Stimulated activated CD4-positive, alpha-beta T cell treated with anti-CD3 and anti-CD28 coated beads, TNF-alpha, amount 100 ng/mL, for 1 hour (primary cell): ENCODE measurements at places on chromosomes 12 and 14.

- no peak for DNase-seq
These were observed 275.2 kb upstream of the GARIN6 start for GRCh38 chr12:99372257-99372920.

DNA sequence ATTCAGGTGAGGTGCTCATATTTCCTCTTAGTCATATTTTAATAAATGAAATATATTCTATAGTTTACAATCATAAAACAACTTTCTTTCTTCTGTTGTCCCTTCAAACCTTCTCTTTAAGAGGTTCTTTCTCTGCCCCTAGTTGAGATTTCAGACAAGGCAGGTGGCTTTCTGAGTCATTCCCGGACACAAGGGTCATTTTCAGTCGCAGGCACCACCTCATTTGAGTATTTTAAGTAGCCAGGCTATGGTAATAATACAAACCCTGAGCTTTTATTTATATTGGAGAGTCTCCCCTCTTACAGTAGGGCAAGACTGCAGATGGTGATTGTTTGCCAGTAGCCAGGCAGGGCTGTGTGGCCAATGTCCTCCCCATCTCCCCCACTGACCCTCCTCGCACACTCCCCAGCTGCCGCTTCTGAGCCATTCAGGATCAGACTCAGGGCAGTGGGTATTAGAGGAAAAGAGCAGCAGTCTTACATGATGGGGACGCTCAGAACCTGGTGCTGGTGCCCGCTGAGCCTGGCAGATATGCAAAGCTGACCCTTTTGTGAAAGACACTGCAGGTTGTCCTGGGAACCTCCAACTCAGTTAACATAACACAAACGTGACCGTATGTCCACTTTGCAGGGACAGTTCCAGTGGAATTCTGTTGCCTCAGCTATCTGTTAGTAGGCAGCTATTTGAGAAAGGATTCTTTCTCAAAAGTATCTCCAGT lies 101.1 kb upstream of the BCL2L14 start:
- no peak for DNase-seq

DNA sequence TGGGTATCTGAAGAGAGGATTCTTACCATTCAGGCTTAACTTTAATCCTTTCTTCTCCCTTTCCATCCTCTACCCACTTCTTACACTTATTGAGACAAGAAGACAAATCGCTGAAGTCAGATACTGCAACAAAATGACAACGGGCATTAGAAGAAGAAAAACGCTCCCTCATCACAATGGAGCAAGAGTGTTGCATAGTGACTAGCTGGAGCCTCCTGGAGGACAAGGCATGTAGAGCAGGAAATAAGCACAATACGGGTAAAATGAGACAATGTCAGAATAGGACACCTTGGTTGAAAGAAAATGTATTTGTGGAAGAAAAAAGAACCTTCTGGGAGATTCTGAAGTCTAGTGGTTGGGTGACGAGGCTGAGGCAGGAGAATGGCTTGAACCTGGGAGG lies 501.0 kb downstream of the RERGL start:
- DNase-seq: no peak

- no peak for DNase-seq
These were observed 14.1 kb upstream of the AMN1 start for GRCh38 chr12:31742891-31743290.

- no peak for DNase-seq
These were observed 142.1 kb downstream of the CALM1 start for GRCh38 chr14:90538716-90539495.

GRCh38 chr12:114592946-114593345 lies 91.0 kb downstream of the TBX3 start:
- no peak for DNase-seq

- no peak for DNase-seq
These were observed 197.5 kb downstream of the TSPAN9 start for GRCh38 chr12:3274664-3275063.

DNA sequence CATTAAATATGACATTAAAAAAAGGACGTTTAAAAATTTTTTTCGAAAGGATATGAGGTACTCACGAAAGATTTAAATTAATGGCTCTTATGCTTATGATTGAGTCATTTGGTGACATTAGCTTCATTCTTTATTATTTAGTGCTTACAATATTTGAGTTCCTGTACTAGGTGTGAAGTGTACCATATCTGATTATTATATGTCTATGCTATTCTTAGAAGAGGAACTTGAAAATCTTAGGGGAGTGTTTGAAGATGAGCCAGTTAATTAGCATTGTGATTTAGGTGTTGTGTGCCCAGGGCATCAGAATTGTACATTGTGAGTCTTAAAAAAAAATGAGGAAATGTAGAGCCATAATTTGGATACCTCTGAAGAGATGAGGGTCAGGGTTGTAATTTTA lies 118.6 kb downstream of the FUT8 start:
- DNase-seq: no peak

GRCh38 chr12:113097716-113098440 lies 37.7 kb downstream of the RASAL1 start:
- DNase-seq: no peak

GRCh38 chr12:88202500-88202899 lies 60.4 kb downstream of the TMTC3 start:
- no peak for DNase-seq

DNA sequence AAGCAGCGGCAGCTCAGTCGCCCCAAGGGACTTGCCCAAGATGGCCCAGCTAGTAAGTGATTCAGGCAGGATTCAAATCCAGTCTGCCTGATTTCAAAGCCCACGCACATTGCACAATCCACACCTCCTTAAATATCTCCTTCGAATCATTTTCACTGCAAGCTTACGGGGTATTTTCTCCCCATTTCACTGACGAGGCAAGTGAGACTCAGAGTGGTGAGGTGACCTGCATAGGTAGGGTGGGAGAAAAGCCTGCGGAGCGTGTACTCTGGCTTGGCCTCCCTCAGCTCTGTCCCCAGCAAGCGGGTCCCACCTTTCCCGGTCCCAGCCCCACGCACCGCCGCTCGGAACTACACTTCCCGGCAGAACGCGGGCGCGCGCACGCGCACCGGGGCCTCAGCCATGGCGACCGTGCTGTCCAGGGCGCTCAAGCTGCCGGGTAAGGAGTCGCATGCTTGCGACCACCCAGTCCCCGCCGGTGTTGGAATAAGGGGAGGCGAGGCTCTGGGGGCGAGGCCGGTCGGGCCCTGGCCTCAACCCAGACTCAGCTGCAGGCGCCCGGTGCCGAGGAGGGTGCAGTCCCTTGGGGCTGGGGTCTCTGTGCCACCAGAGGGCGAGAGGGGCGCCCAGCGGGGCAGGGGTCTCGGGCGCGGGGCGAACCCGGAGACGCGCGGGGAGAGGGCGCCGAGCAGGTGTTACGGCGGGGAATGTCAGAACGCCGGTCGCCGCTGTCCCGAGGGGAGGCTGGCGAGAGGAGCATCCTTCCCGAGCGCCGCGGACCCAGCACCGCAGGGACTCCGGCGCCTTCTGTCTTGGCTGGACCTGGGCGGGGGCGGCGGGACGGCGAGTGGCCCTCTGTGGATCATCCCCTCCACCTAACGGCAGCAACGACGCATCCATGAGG lies at the start of gene FAM234B:
Gene FAM234B, plus strand, starts transcription at position 380 of the 904 bp plus-strand sequence. Its CDS starts 23 bp downstream, at position 403.
- peak; percentile 66 for DNase-seq

- DNase-seq: no peak
These were observed 19.2 kb upstream of the LGALS3 start for GRCh38 chr14:55109836-55110235.

GRCh38 chr14:101859538-101859902 lies 98.0 kb downstream of the PPP2R5C start:
- no peak for DNase-seq

DNA sequence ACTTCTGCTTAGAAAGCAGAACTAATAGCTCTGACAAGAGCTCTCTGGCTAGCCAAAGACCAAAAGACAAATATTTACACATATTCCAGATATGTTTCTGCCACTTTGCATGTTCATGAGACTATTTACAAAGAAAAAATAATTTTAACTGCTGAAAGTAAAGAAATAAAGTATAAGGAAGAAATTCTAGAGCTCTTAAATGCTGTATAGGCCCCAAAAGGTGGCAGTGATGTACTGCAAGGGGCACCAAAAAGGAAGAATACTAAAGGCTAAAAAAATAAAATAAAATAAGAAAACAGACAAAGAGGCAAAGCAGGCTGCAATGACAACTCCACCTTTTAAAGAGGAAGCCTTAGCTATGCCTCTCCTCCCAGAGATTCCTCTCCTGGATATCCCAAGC lies 23.0 kb downstream of the KLRK1 start:
- no peak for DNase-seq

- DNase-seq: no peak
These were observed 33.2 kb downstream of the SAMD4A start for GRCh38 chr14:54599966-54600716.

- DNase-seq: no peak
These were observed 39.0 kb downstream of the CKB start for GRCh38 chr14:103483600-103483999.

DNA sequence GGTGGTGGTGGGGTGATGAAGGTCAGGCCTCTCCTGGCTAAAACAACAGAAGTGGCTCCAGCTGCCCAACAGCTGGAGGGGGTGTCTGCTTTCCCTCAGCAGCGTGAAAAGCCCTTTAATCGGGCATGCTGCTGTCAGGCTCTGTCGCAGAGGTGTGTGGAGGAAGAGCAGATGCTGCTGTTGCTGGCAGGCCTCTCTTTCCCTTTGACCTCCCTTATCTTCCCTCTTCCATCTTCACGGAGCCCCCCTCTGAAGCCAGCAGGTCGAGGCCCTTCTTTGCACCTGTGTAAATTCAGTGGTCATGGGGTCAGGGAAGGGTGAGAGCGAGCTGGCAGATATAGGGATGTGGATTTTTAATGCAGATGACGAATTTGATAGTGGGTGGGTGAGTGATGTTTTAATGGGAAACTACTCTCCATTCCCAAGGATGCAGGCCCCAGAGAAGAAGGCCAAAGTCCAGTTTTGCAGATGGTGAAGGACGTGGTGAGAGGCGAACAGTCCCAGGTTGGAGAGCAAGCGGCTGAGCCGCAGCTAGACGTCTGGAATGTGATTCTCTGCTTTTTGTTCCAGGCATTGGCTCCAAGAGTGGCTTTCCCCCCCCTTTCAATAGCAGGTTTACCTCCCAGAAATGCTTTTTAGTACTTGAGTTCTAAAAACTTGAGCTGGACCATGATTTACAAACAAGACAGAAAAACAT lies 64.0 kb downstream of the SMOC1 start:
- DNase-seq: no peak

DNA sequence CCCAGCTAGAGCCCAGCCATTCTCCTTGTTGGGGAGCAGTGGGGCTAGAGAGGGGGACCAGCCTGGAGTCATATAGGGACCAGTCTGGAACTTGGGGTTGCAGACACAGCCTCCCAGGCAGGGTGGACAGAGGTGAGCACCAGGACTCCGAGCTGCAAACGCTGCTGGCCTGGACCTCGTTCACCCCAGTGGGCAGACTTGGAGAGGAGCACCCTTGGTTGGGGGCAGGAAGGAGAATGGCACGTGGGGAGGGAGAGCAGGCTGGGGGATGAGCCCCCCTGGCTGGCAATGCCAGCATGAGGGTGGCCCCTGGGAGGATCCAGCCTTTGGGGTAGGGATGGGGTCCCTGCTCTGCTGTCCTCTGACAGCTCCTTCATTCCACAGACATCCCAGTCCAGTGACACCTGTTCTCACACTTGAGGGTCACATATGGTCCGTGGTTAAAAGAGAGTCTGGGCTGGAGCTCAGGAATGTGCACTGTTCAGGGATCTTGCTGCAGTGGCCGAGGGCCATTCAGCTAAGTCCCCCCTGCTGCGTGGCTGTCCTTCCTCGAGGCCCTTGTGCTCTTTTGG lies 2.8 kb downstream of the LBHD2 start:
- no peak for DNase-seq

DNA sequence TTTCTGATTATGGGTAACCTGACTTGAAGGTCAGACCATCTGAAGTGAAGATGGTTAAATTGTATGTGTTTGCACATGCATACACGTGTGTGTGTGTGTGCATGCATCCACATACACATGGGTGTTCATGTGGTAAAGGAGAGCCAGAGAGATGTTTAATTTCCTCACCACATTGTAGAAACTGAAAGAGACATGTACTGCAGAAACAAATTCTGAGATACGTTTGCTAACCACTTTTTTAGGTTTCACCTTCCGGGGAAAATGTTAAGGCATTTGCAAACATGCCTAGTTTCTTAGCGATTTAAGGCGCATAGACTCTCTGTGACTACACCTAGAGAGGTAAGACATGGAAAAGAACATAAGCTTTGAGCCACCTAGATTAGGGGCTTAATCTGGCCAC lies 362.9 kb downstream of the RAD51B start:
- DNase-seq: no peak

- DNase-seq: no peak
These were observed 507 bp upstream of the FKBP4 start for GRCh38 chr12:2794191-2794735.

GRCh38 chr14:22653012-22653621 lies 9.0 kb upstream of the OR6J1 start:
- DNase-seq: peak; percentile 8

GRCh38 chr12:124369055-124369826 lies 74.3 kb downstream of the RFLNA start:
- DNase-seq: no peak

DNA sequence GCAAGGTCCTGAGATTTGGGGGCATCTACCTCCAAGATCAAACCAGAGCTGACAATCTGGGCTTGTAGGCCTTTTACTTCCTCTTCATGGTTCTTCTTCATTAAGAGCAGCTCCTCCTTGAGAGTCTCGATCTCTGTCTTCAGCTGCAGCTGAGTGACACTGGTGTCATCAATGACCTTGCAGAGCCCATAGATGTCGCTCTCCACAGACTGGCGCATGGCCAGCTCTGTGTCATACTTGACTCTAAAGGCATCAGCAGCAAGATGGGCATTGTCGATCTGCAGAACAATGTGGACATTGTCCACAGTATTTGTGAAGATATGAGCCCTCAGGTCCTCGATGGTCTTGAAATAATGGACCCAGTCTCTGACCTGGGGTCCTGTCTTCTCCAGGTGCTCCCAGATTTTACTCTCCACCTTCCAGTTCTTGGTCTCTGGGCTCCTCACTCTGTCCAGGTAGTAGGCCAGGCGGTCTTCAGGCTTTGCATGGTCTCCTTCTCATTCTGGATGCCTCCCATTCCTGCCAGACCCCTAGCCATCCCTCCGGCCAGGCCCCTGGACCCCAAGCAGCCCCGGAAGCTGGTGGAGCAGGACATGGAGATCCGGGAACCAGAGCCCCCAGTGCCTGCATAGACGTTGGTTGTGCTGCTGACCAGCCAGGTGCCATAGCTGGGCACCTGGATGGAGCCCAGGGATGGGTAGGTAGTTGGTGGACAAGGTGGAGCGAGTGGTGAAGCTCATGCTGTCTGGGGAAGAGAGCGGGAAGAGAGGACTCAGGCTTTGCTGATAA lies 141.0 kb downstream of the MSRB3 start:
- DNase-seq: no peak

- no peak for DNase-seq
These were observed 171.6 kb upstream of the PTPRQ start for GRCh38 chr12:80272387-80272915.

DNA sequence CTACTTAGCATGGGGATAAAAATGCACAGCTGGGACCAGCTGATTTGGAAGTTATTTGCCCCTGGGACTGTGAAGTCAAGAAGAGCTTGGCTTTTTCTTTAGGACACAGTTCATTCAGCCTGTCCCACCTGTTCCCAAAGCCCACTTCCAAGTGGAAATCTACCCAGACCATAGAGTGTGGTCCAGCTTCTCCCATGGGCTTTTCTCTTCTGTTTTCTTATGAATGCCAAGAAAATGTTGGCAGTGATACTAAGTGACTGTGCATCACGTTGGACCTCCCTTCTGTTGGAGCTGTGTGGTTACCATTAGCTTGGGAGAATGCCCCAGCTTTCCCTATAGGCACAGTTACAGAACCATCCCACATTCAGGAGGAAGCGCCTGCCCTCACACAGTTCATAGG lies 89.4 kb downstream of the NT5DC3 start:
- no peak for DNase-seq

GRCh38 chr12:84135586-84136279 lies 776.9 kb downstream of the SLC6A15 start:
- no peak for DNase-seq

- DNase-seq: no peak
These were observed 318.8 kb downstream of the NAV3 start for GRCh38 chr12:78149459-78149858.
